C1 segment of cervical spinal cord (tissue), 14 donors: ENCODE measurements at places on chromosomes 12 and 14.
A peak's percentile ranks its signal among the peaks of the same experiment; 100 is the strongest.

- no peak for DNase-seq
These were observed 57.8 kb downstream of the SSH1 start for GRCh38 chr12:108799401-108800243.

DNA sequence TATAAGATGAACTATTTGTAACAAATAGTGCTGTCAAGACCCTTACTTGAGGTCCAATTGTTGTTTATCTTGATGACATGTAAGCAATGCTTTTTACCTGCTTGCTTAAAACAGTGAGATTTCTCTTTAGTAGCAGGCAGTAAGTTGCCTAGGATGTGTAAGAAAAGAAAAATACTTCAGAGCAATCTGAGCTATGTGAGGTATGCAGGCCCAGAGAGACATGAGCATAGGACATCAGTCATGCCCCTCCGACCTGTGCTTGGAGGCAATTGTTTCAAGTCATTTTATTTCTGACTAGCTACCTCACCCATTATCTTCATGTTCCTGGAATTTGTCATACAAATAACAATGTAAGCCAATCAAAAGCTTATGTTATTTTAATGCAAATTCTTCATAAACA, 930.6 kb upstream of the FBXO33 start:
- DNase-seq, result no peak

- DNase-seq, result no peak
These were observed 51.1 kb upstream of the HIF1A start for GRCh38 chr14:61644175-61644574.

- DNase-seq, result peak; percentile 67
These were observed 92.1 kb downstream of the NINJ2 start for GRCh38 chr12:570921-571794.

GRCh38 chr12:115166698-115167315, 482.8 kb upstream of the TBX3 start:
- DNase-seq, result no peak

DNA sequence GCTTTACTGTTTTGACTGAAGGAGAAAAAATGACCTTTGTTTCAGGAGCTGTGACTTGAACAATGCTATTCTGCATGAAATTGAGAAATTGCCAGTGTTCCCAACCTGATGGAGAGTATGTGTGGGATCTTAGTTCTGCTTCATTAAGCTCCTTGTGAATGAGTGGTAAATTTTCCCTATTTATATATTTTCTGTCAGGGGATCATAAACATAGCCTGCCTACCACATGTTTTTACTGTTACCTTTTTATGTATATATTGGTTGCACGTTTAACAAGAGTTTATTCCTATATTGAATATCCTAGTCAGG, 271.7 kb downstream of the PDZRN4 start:
- no peak for DNase-seq

DNA sequence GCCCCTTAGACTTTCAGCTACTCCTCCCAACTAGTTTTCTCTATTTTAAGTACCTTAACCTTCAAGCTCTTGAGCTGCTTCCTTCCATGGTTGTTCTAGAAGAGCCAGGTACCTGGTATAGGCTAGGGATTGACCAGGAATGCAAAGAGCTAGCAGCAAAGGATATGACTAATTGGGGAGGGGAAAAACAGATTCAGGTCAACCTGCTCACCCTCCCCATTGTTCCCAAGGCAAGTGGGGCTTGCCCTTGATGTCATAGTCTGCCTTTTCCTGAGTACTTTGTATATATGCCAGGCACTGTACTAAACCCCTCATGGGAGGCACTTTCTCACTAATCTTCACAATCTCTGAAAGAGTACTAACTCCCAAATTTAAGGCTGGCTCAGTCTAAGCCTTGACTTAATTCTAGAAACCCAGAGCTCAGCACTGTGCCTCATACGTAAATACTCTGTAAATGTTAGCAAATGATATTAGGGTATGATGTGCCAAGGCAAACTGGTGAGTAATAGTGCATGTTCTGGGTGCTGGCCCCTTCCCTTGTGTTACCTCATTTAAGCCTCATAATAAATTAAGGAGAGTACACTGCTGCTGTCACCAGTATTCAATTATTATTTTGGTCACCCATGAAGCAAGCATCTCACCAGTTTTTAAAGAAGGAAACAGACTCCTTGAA, 42.2 kb downstream of the SUDS3 start:
- DNase-seq, result no peak

- DNase-seq, result no peak
These were observed 2.2 kb downstream of the NELL2 start for GRCh38 chr12:44873898-44874297.

- no peak for DNase-seq
These were observed 117.1 kb downstream of the PRKCH start for GRCh38 chr14:61438497-61438859.

DNA sequence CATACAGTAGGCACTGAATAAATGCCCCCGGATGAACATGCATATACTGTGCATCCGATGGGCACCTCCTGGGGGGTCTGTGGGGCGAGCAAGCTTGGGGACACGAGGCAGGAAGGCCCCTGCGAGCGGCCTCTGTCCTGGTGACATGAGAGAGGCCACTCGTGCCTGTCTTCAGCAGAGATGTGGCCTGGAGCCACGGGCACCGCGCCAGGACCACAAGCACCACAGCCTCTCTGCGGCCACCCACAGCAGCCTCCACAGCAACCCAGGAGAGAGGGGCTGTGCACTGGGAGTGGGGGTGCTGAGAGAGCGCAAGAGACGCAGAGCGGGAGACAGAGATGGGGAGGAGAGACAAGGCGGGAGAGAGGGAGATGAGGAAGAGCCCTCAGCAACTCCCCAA, 118.5 kb downstream of the RFLNA start:
- DNase-seq, result no peak

DNA sequence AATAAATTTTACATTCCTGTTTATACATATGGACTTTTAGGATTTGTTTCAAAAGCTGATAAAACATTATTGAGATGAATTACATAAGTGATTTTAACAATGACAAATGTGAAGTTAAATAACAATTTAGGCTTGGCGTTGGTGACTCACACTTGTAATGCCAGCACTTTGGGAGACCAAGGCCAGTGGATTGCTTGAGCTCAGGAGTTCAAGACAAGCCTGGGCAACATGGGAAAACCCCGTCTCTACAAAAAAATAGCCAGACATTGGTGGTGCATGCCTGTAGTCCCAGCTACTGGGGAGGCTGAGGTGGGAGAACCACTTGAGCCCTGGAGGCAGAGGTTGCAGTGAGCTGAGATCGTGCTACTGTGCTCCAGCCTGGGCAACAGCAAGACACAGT, 7.4 kb downstream of the ACOT2 start:
- DNase-seq, result no peak

- no peak for DNase-seq
These were observed 200.3 kb upstream of the NAV3 start for GRCh38 chr12:77630344-77630743.

- DNase-seq, result no peak
These were observed 100.3 kb upstream of the FAR2 start for GRCh38 chr12:29048787-29049186.

GRCh38 chr14:90750701-90751100, 65.5 kb downstream of the TTC7B start:
- no peak for DNase-seq

- DNase-seq, result no peak
These were observed 60.6 kb downstream of the DAAM1 start for GRCh38 chr14:59249029-59249428.

DNA sequence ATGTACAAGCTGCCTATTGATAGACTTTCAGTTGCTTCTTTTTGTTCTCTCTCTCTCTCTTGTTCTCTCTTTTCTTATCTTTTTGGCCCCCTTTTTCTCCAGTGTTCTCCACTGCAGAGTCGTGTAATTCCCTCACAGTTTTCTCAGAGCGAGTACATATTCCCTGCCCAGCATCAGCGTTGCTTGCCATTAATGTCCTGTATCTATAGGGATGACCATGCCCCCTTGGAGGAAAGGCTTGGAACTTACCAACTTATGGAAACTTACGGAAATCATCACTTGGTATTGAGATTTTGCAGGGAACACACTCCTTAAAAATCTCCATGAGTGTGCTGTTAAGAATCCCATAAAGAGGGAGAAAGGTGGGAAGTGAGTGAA, 14.3 kb upstream of the COL2A1 start:
- DNase-seq, result no peak

DNA sequence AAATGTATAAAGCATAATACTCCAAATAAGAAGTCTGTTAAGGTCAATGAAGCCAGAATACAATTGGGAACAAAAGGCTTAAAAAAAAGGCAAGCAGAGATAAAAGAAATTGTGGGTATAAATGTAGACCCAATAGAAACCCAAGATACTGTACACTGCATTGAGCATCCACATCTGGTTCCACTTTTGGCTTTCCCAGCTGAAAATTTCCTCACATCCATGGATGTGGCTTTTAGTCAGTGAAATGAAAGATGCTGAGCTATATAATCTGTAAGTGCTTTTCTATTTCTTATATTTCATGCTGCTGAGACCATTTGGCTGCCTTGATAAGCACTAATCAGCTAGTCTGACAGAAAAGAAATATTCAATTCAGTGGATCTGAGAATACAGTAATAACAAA, 83.5 kb downstream of the PTPRR start:
- DNase-seq, result no peak

DNA sequence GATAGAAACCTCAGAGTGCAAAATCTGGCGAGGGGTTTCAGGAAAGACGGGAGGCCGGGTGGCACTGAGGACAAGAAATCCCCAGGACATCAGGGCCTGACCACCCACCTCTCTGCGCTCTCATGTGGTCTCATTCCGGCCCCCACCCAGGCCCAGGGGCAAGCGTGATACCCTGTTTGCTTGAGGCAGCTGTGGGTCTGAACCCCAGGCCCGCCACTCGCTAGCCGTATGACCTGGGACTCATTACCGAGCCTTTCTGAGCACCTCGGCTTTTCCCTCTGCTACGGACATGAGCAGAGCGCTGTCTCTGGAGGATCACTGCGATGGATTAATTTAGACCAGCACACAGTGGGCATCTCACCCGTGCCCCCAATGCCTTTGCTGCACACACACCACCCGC, 25.5 kb upstream of the BCDIN3D start:
- no peak for DNase-seq

DNA sequence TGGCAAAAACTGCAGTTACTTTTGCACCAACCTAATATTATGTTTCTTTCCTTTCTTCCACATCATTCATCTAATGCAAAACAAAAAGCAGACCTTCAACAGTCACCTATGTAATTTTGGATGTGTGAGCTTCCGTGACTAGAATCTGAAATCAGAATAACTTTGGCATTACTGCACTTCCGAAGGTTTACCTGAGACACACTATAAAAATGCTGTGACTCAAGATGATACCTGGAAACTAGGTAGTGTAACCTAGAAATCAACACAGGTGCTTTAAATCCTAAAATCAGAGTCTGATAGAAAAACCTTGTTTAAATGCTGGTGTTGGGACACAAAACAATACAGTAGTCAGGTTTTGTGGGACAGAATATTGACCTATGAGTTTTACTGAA, 2.2 kb downstream of the BTBD7 start:
- no peak for DNase-seq

DNA sequence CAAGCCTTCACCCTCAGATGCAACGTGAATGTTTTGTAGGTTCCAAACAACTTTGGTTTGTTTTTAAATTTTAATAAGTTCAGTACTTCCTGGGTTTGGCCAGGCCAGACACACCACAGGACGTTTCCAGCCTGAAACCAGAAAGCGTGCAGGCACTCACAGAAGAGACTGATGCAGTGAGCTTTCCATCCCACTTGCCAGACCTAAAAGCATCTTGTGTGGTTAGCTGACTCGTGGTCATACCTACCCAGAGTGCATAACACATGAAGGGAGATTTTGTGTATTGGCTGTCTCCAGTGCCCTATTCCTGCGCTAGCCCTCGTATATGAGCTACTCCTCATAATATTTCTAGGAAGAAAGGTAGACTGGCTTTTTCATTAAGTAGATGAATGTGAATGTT, 297.3 kb upstream of the FAR2 start:
- no peak for DNase-seq

GRCh38 chr12:63934936-63935335, 90.4 kb downstream of the SRGAP1 start:
- DNase-seq, result no peak

DNA sequence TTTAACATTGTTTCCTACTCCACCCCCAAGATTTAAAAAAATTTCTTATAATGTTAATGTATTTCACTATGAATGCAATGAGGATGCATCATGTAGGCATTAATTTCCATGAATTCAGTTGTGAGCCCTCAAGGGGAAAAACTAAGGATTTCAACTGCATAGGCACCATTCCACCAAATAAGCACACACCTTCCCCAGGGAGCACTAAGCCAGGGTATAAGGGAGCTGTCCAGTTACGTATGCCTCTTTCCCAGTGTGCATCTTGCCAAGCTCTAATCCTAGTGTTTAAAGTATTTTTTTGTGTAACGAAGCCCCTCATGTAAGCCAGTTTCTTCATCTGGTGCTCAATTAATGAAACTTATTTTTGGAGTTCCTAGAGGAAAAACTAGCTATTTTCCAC, 6.6 kb downstream of the FERMT2 start:
- DNase-seq, result no peak

DNA sequence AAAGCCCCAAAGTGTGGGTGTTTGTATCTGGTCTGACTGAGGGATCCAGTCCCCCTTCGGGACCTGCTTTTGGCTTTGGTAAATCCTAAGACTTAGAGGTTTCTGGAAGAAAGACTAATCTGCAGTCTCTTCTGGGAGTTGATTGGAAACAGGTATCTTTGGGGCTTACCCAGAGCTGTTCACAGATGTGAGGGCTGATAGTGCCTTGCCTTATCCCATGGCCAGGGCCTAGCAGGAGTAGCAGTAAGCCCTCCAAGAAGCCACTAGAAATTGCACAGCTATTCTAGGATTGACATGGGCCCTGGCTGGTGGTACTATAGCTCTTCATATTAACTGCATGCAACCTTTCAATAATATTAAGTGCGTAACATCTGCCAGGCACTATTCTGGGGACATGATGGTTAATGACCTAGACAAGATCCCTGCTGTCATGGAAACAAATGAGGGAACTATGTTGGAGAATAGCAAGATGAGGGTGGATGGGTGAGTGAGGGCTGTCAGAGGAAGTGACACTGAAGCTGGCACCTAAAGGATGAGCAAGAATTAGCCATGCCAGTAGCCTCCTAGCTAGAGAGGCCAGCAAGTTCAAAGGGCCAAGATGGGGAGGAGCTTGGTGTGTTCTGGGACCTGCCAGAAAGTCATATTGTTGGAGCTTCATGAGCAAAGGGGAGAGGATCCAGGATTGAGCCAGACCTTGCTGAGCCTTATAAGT, 71.7 kb downstream of the CRADD start:
- no peak for DNase-seq

- DNase-seq, result no peak
These were observed 21.4 kb upstream of the CMKLR1 start for GRCh38 chr12:108360487-108360886.

- DNase-seq, result no peak
These were observed 67.4 kb upstream of the FBRSL1 start for GRCh38 chr12:132422381-132423043.

- DNase-seq, result no peak
These were observed 223.7 kb downstream of the PELI2 start for GRCh38 chr14:56341766-56342493.
